ENCODE measurements at places on chromosomes 4 and X.

- H3K27ac ChIP-seq: no peak overlapping the region
- no peaks in the 10 kb centered on the region for H3K27me3 ChIP-seq
Measured at GRCh38 chr4:80180743-80181142, 16.6 kb upstream of the PRDM8 start.

DNA sequence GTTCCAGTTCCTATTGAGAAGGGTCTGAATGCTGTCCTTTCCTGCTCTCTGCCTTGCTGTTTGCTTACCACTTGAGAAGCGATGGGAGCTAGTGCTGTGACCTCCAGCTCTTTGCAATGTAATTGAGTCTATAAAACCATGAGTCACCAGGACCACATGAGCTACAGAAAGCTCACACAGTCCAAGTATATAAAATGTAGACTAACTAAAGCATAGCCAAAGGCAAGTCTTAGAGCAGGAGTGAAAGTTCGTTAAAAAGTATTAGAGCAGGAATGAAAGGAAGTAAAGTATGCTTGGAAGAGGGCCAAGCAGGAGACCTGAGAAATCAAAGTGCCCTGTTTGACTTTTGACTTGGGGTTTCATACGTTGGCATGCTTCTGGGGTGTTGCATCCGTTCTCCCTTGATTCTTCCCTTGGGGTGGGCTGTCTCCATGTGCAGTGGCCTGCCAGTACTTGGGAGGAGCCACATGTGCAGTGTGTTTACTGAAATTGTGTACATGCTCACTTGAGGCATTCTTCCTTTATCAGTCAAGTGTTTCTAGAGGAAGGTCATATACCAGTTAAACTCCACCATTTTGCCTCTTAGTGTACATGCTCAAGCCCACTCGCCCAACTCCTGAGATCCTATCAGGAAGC lies 71.3 kb upstream of the KIT start:
- H3K27ac ChIP-seq: no peak overlapping the region
- no peaks in the 10 kb centered on the region for H3K36me3 ChIP-seq
- H3K4me3 ChIP-seq: no peak overlapping the region

DNA sequence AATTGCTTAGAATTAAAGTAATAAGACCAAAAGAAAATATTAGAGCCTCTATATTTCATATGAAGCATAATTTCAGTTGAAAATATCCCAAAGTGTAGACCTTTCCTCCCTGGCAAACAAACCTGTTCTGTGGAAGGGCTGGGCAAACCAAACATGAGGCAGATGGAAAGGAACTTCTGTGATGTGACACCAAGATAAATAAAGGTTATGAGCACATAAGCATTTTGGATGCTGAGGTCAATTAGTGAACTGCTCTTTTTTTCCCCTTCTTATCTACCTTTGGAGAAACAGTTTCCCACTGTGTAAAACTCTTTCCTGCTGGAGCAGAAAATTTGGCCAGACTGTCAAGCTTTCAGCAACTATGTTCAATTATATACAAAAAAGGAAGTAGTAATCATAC lies 109.6 kb upstream of the STIM2 start:
- no peaks in the 10 kb centered on the region for H3K27me3 ChIP-seq
- DNase-seq: no peak
- H3K36me3 ChIP-seq: peaks cover 11% of the 10 kb centered on the region
- no peaks in the 10 kb centered on the region for H3K4me1 ChIP-seq

DNA sequence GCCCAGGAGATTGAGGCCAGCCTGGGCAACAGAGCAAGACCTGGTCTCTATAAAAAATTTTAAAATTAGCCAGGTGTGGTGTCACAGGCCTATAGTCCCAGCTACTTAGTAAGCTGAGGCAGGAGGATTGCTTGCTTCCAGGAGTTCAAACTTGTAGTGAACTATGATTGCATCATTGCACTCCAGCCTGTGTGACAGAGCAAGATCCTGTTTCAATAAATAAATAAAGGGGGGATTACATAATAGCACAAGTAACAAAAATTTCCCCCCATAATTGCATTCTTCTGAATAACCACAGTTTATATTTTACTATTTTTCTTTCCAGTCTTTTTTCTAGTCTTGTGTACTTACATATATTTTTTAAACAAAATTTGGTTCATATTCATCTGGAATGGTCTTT lies 135.6 kb downstream of the CHIC2 start:
- no peaks in the 10 kb centered on the region for H3K36me3 ChIP-seq
- H3K27me3 ChIP-seq: peaks cover 3% of the 10 kb centered on the region
- H3K4me1 ChIP-seq: no peaks in the 10 kb centered on the region
- no peak overlapping the region for H3K27ac ChIP-seq
- no peak for DNase-seq

DNA sequence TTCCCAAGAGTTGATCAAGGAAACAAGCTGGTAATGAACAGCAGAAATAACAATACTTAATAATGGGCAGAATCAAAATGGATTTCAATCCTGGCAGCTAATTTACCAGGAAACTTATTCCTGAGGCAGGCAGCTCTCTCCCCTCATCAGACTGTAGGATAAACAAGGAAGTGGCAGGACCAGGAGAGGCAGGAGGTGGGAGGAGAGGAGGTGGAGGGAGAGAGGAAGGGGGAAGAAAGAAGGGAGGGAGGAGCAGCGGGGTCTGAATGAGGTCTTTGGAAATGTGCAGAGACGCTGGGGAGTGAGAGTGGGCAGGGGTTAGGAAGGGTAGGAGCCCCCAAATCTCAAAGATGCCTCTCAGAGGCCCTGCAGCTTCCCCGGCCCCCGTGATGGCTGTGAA lies 231.5 kb downstream of the BCOR start:
- no peaks in the 10 kb centered on the region for H3K36me3 ChIP-seq
- H3K27ac ChIP-seq: no peak overlapping the region
- H3K4me1 ChIP-seq: peaks cover 20% of the 10 kb centered on the region
- no peaks in the 10 kb centered on the region for H3K27me3 ChIP-seq
- DNase-seq: no peak
